Kidney (tissue), 22 donors: ENCODE measurements at places on chromosomes 2 and 18. TPM values are rescaled to one million over a fixed set of nuclear protein-coding genes. Genes with fewer than 3 reads are reported as not detected.

- DNase-seq, result no peak
These were observed 28.8 kb downstream of the TUBB6 start for GRCh38 chr18:12336887-12337286.

Gene EPB41L3
- polyA plus RNA-seq, result 35.3 TPM

GRCh38 chr2:68589963-68590362, 53.4 kb upstream of the PROKR1 start:
- DNase-seq, result no peak

Gene CLIP4
- polyA plus RNA-seq, result 7.8 TPM

DNA sequence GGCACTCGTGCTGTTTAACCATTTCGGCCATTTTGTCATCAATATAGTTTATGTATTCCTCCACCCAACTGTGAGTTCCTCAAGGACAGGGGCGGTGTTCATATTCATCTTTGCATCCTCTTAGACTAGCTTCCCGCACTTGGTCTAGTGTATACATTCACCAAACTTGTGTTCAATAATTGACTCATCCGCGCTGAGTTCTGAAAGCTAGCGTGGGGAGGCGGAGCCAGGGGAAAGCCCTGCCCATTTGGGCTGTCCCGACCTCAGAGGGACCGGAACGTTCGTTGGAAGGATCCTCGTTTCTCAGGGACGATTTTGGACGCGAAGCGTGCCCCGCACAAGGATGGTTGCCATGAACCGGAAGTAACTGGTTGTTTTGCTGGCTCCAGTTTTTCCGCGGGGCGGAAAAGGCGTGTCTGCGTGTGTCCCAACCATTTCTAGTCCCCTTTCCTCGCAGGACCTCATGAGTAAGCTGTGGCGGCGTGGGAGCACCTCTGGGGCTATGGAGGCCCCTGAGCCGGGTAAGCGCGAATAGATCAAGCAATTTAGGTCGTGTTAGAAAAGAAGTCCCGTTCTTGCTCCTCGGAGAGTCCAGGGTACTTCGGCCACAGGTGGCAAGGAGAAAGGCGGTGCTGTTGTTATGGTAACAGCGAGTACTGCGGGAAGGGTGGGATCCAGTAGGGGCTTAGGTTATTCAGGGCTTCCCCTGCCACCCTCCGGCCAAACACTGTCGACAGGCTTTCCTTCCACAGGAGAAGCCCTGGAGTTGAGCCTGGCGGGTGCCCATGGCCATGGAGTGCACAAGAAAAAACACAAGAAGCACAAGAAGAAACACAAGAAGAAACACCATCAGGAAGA, at the start of gene INO80B:
INO80B (plus strand) TSS at position 434 of the 858 bp plus-strand sequence; CDS start at position 464, 30 bp downstream.
- DNase-seq, result peak; percentile 98
